Activated CD8-positive, alpha-beta T cell treated with anti-CD3 and anti-CD28 coated beads for 36 hours (primary cell): ENCODE measurements at places on chromosomes 2 and 18.

DNA sequence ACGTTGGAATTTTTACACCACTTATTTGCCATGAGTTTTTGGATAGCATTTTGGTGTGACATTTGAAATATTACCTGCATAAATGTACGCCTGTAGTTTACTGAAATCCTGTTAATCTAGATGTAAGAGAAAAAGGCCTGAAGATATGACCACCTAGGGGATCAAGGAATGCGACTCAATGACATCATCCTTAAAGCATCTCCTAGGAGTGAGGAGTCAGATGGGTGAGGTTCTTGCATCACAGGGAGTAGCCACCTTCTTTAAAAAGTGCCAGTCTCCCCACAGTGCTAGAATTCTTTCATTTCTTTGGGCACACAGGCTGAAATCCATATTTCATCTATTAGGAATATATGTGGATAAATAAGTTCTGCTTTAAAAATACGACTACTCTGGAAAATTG is 34.5 kb downstream of the ADCYAP1 start:
- no peaks in the 10 kb centered on the region for H3K4me1 ChIP-seq
- H3K27ac ChIP-seq, result no peak overlapping the region
- no peak overlapping the region for H3K4me3 ChIP-seq
- H3K27me3 ChIP-seq, result peaks cover 5% of the 10 kb centered on the region
- H3K36me3 ChIP-seq, result no peaks in the 10 kb centered on the region
- no peak for DNase-seq

DNA sequence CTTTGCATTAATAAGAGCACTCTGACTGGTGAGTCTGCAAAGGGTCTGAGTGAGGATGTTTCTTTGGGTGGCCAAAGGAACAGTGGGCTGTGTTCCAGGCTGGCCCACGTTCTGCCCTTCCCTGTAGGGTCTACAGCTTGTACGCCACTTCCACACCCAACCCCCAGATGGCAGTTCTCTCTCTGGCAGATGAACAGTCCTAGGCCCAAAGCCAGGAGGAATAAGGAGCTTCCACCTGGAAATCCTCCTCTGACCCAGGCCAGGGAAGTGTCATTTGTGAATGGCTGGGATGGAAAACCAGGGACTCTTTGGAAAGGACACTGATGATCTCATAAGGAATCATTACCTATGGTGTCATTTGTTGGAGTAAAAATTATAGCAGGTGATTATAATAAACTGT is 6.6 kb downstream of the OTOF start:
- H3K27ac ChIP-seq, result no peak overlapping the region
- no peak for DNase-seq
- no peaks in the 10 kb centered on the region for H3K4me1 ChIP-seq
- H3K4me3 ChIP-seq, result no peak overlapping the region

GRCh38 chr2:127641846-127642507 is 4.0 kb upstream of the GPR17 start:
- H3K27me3 ChIP-seq, result no peaks in the 10 kb centered on the region
- H3K4me1 ChIP-seq, result peaks cover 34% of the 10 kb centered on the region
- peak; percentile 65 for DNase-seq
- H3K36me3 ChIP-seq, result no peaks in the 10 kb centered on the region
- peak overlapping the region; percentile 73 for H3K4me3 ChIP-seq

DNA sequence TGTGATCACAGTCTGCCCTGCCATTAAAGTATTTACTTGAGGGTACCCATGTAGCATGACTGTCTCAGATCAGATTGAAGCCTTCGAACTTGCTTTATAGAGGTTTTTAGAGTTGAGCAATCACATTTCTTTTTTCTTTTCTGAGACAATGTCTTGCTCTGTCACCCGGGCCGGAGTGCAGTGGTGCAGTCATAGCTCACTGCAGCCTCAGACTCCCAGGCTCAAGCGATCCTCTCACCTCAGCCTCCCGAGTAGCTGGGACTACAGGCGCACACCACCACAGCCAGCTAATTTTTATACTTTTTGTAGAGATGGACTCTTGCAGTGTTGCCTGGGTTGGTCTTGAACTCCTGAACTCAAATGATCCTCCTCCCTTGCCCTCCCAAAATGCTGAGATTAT is 153.4 kb downstream of the AGAP1 start:
- no peak overlapping the region for H3K4me3 ChIP-seq
- peaks cover 2% of the 10 kb centered on the region for H3K27me3 ChIP-seq
- no peak overlapping the region for H3K27ac ChIP-seq
- no peaks in the 10 kb centered on the region for H3K36me3 ChIP-seq
- no peak for DNase-seq
- H3K4me1 ChIP-seq, result no peaks in the 10 kb centered on the region

DNA sequence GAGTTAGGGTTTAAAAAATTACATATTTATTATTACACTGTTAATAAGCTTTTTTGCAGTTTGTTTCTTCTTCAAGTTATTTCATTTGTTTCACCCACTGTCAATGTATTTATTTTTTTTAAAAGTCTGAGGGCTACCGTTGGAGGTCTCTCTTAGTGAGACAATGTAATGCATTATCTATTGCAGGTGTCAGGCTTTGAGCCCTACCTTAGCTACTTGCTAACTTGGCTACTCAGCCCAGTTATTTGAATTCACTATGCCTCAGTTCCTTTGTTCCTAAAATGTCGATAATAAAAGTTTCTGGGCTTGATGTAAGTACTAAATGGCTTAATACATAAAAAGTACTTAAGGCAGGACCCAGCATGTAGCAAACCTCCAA is 458 bp upstream of the TFPI start:
- peaks cover 11% of the 10 kb centered on the region for H3K27me3 ChIP-seq
- no peak overlapping the region for H3K27ac ChIP-seq
- peaks cover 9% of the 10 kb centered on the region for H3K4me1 ChIP-seq
- H3K36me3 ChIP-seq, result no peaks in the 10 kb centered on the region

- no peaks in the 10 kb centered on the region for H3K27me3 ChIP-seq
- H3K36me3 ChIP-seq, result peaks cover 46% of the 10 kb centered on the region
- H3K4me3 ChIP-seq, result no peak overlapping the region
- H3K4me1 ChIP-seq, result no peaks in the 10 kb centered on the region
Measured at GRCh38 chr2:179952658-179953057, 54.4 kb downstream of the CWC22 start.

GRCh38 chr2:72605836-72606442 is 219.9 kb downstream of the EXOC6B start:
- H3K36me3 ChIP-seq, result peaks cover 3% of the 10 kb centered on the region
- no peak overlapping the region for H3K27ac ChIP-seq
- no peak overlapping the region for H3K4me3 ChIP-seq

GRCh38 chr18:31042084-31042405 is 497 bp downstream of the DSC3 start:
- H3K27ac ChIP-seq, result no peak overlapping the region
- peaks cover 3% of the 10 kb centered on the region for H3K4me1 ChIP-seq
- H3K27me3 ChIP-seq, result peaks cover 44% of the 10 kb centered on the region
- peak overlapping the region; percentile 35 for H3K4me3 ChIP-seq
- H3K36me3 ChIP-seq, result peaks cover 3% of the 10 kb centered on the region

GRCh38 chr18:51639541-51639940 is 442.1 kb upstream of the MEX3C start:
- no peak for DNase-seq
- H3K36me3 ChIP-seq, result no peaks in the 10 kb centered on the region
- no peak overlapping the region for H3K27ac ChIP-seq

- no peak for DNase-seq
- H3K27ac ChIP-seq, result no peak overlapping the region
- no peak overlapping the region for H3K4me3 ChIP-seq
- no peaks in the 10 kb centered on the region for H3K4me1 ChIP-seq
- H3K27me3 ChIP-seq, result no peaks in the 10 kb centered on the region
Measured at GRCh38 chr2:76330865-76331264, 620.1 kb upstream of the GCFC2 start.

GRCh38 chr18:7927119-7927518 is 360.0 kb downstream of the PTPRM start:
- no peaks in the 10 kb centered on the region for H3K27me3 ChIP-seq
- no peaks in the 10 kb centered on the region for H3K4me1 ChIP-seq
- H3K36me3 ChIP-seq, result no peaks in the 10 kb centered on the region
- no peak overlapping the region for H3K27ac ChIP-seq

- H3K27me3 ChIP-seq, result peaks cover 12% of the 10 kb centered on the region
- DNase-seq, result no peak
- H3K4me3 ChIP-seq, result no peak overlapping the region
- H3K36me3 ChIP-seq, result no peaks in the 10 kb centered on the region
Measured at GRCh38 chr2:75751360-75751759, 40.6 kb upstream of the GCFC2 start.

DNA sequence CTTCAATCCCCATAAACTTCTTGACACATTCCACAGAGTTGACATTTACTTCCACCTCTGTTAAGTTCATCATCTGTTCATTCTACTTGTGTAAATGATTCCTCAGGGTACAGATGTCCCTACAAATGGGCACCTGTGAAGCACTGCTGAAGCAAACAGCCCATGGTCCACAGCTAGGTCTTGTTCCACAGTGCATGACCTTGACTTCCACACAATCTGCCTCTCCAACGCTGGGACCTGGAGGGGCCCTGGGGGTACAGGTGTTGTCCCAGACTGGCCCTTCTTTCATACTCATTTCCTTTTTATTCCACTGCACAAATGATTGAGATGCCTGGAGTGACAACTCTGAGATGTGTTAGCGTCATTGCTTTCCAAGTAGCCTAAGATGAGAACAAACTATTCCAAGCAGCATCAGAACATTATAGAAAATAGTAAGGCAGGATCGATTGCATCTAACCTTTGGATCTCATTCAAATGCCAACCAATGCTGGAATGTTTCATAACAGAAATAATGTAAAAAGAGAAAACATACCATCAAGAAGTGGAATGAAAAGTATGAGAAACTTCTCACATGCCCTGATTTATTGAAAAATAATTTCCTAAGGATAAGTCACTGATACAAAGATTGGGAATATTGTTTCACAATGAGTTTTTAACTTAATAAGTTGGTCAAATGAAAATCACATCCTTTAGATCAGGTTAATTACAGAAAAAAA is 31.2 kb downstream of the PIEZO2 start:
- DNase-seq, result no peak
- no peaks in the 10 kb centered on the region for H3K27me3 ChIP-seq
- H3K4me1 ChIP-seq, result no peaks in the 10 kb centered on the region
- no peak overlapping the region for H3K27ac ChIP-seq
- no peaks in the 10 kb centered on the region for H3K36me3 ChIP-seq

DNA sequence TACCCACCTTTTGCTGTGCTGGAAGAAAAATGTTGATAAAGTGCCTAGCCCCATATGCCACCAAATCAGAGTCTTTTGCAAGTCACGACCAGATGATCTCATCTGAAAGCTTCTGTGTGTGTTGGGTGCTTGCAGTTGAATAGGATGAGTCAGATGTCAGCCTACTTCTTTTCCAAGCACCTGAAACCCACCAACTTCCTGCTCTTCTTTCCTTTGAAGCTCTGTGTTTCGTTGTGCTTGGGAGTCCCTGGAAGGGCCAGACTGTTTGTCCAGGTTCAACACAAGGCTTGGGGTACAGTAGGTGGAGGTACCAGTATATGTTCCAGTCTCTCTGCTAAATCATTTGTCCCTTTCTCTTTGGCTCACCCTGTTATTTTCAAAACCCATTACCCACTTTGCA is 36.8 kb upstream of the LCLAT1 start:
- H3K27ac ChIP-seq, result peak overlapping the region; percentile 59
- DNase-seq, result peak; percentile 30
- no peak overlapping the region for H3K4me3 ChIP-seq
- H3K27me3 ChIP-seq, result no peaks in the 10 kb centered on the region
